Renal pelvis (tissue), 12 donors: ENCODE measurements at places on chromosomes 2 and 18. TPM values are rescaled to one million over a fixed set of nuclear protein-coding genes. Genes with fewer than 3 reads are reported as not detected.

DNA sequence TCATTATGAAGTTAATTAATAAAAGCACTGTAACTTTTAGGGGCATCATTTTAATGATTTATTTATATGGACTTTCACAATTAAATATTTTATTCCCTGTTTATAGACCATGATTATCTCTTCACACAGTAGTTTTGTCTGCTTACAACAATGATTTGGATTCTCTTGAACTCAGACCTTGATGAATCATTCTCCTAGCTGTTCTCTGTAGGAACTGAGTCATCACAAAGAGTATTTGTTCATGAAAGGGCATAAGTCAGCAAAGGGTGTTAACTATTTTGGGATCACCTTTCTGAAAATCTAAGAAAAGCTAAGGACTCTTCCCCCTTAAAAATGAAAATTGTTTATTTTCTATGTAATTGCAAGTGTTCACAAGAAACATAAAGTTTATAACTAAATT lies 461.1 kb upstream of the UBE2E3 start:
- no peak for DNase-seq

The REEP1 gene
- 2.7 TPM for polyA plus RNA-seq

The BCL11A gene
- polyA plus RNA-seq: 15.1 TPM

The M1AP gene
- polyA plus RNA-seq: 1.1 TPM

The DUSP2 gene
- 3.1 TPM for polyA plus RNA-seq
